ENCODE measurements at places on chromosomes 5 and 9.

DNA sequence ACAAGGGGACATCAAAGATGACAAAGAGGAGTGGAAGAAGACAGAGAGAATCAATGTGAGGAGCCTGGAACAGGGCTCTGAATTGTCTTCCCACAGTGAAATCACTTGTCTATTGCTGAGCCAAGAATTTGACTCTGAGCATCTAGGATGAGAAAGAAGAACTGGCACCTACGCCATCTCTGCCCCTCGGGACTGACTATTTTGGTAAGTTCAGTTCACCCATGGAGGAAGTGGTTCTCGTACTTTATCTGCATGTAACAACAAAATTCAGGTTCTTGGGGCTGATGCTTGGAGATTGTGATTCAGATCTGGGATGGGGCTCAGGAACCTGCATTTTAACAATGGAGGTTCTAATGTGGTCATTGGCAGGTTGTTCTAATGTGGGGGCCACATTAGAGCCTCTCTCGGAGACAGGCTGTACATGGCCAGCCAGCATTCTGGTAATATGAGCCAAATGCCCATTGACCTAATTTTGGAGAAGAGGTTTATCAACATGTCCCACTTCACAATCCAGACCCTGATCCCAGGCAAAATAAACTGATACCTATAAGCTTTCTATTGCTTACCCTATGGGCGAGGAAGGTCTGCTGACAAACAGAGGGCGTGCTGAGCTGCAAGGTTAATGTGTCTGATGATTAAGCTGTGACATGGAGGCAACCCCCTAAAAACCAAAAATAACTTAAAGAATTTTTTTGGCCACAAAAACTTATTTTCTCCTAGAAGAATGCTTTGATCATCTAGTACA lies 2.7 kb upstream of the IL12B start:
- DNase-seq, result no peak

GRCh38 chr9:111940697-111941096 lies 44.1 kb downstream of the UGCG start:
- DNase-seq, result no peak

DNA sequence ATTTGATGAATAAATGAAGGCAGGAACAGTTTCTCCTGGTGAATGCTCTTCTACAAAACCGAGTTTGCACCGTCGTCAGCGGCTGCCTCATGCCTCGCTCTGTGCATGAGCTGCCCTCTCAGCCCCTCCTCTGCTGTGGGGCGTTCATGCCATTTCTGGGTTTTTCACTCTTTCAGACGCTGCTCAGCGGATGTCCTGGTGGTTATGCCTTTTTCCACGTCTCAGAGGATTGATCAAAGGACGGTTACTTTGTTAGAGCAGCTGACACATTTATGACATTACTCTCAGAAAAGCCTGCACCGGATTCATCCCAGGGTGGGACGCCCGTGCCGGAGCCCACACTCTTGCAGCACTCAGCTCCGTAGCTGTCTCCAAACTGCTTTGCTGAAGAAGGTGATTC lies 195.9 kb upstream of the PPP1R26 start:
- DNase-seq, result no peak

GRCh38 chr5:151351671-151352070 lies 4.3 kb upstream of the SLC36A2 start:
- DNase-seq, result no peak

- no peak for DNase-seq
These were observed 251.8 kb downstream of the ZNF608 start for GRCh38 chr5:124494540-124495116.

- DNase-seq, result no peak
These were observed 102.4 kb downstream of the AK8 start for GRCh38 chr9:132775720-132776119.

DNA sequence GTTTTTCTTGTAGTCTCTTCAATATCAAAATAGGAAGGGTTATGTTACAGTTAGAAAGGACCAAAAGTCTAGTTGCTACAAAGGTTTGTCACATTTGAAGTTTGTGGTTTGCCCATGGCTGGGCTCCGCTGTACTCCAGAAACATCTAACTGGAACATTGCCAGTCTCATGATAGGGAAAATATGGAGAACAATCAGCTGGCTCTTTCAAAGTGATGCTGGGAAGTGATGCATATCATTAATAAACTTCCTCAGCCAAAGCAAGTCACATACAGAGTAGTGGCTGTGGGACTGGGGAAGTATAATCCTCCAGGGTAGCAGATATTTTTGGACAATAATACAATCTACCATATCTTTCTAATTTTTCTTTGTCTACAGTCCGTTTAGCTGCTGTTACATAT lies 8.8 kb downstream of the BTF3 start:
- DNase-seq, result no peak

DNA sequence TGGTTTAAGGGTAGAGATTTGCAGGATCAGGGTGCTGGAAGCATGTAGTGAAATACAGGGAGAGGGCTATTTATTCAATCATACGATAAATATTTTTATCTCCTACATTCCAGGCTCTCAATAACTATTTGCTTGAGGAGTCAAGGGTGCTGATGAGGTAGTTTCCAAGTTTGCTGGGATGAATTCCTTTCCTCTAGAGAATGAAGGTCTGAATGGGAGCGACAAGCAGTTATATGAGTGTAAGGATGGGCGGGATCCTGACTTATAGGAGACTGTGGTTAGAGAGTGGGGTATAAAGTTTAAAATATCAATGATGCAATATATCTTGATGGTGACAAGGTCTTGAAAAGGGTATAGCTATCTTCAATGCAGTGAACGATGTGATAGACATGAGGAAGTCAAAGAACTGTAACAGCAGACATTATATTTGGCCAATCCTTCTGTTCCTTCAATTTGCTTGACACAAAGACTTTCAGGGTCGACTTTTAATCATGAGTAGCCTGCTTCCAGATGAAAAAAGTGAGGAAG lies 201.1 kb upstream of the HAPLN1 start:
- DNase-seq, result no peak

GRCh38 chr5:148937830-148938521 lies 111.6 kb downstream of the ADRB2 start:
- DNase-seq, result no peak

DNA sequence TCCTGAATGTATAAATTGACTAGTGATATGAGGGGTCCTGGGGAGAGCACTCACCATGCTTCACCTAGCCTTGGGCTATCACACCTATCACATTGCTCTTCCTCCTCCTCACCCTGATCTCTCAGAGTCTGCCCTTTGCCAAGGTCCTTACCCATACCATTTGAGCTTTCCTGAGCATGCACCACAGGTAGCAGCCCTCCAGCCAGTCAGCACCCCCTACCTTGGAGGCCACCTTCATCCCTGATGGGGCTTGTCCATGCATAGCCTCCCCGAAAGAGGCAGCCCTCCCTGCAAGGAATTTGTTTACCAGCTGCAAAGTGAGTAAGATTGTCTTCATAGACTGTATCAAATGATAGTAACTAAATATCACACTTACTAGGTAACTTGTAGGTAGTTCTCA lies 83.1 kb downstream of the ALDH7A1 start:
- no peak for DNase-seq

DNA sequence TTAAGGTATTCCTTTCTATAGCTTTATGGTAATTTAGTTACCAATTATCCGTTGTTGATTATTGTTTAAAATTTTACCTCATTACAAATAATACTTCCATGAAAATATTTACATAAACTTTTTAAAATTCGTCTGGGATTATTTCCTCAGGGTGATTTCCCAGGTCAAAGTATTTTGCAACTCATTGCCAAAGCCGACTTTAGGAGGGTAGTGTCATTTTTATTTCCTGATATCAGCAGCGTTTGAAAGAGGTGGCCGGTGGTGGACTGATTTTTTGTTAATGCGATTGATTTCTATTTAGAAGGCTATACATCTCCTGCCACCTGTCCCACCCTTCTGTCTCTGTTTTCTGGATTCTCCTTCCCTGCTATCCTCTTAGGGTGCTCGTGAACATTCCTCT lies 4.3 kb downstream of the ADAMTS16 start:
- DNase-seq, result no peak

DNA sequence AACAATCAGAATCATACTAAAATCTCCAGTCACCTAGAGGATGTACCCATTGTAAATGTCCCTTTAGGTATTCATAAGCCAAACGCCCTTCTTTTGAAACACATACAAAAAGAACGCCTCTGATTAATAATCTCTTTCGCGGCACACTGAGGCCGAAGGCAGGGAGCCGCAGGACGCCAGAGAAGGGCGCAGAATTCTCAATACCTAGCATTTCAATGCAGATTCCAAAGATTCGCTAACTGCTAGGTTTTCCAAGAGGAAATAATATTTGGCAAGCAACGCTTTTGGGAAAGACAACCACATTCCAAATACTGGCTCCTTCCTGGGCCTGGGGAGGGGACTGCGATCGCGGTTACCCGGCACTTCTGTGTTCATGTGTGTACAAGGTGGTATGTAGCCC lies 203.3 kb downstream of the MEF2C start:
- DNase-seq, result no peak

- no peak for DNase-seq
These were observed 1853.3 kb downstream of the EFNA5 start for GRCh38 chr5:105817416-105817815.

DNA sequence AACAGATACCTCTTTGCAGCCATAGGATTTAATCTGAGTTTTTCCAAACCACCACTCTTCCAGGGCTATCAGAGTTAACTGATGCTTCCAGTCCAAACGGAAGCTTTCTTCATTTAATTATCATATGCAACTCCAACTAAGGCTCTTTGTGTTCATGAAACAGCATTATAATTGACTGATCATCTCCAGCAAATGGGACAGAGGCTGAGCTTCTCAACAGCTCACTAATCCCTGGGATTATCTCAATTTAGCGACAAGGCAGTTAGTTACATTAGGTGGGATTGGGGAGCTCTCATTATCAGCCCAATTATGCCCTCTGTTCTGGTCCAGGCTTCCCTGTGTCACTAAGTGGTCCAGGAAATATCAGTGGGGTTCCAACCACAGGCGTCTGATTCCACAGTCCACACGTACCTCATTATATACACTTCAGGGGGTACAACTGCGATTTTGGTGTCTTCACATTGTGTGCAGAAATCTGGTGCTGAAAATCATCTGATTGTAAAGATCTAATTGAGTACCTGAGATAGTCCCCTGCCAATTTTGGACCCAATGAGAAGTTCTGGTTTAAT lies 313.5 kb upstream of the PANK3 start:
- DNase-seq, result no peak

- DNase-seq, result no peak
These were observed 1.6 kb downstream of the TSLP start for GRCh38 chr5:111072949-111073682.

DNA sequence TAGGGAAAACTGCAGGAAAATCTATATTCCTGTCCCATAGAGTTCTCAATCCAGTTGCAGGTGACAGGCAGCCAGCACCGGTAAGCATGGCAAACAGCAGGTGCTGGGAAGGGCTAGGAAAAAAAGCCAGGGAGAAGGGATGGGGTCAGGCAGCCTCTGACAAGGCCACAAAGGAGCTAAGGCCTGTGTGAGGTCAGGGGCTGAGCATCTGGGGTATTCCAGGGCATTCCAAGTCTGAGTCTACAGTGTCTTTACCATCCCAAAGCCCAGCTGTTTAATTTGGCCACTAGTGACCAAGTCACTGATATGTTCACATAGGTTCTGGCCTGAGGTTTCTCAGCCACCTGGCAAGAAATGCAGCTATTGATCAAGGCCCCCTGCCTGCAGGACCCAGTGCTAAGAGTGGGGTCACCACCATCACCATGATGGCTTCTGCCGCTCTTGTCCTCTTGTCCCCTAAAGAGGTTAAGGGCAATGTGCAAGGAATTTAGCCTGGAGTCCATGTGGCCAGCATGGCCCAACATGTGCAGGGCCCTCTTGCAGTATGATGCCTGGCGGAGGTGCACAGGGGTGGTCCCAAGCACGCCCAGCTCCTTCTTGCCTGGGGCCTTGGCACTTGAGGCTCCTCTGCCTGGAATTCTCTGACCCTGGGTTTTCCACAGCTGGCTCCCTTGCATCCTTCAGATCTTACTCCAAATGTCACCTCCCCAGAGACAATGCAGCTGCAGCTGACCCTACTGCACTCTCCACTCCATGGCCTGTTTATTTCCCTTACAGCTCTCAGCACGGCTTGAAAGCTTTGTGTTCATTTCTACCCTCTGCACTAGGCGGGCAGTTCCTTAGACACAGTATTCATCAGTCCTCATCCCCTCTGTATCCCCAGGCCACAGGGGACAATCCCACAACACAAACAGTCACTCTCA lies 213.1 kb downstream of the MSX2 start:
- DNase-seq, result no peak

DNA sequence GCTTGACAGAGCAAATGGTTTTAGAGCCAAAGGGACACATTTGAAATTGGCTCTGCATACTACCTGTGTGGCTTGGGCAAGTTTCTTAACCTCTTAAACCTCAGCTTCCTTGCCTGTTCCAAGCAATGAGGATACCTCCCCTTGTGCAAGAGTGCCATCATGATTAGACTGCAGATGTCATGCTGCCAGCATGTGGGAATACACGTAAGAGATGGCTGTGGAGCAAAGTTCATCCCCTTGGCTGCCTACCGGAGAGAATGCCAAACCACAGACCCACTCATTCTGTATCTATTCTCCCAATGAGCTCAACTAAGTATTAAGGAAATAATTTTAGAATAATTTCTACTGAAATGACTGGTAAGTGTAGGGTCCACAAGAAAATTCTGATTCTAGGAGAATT lies 101.3 kb downstream of the WDR41 start:
- no peak for DNase-seq

GRCh38 chr9:1058826-1059487 lies 8.8 kb downstream of the DMRT2 start:
- no peak for DNase-seq

DNA sequence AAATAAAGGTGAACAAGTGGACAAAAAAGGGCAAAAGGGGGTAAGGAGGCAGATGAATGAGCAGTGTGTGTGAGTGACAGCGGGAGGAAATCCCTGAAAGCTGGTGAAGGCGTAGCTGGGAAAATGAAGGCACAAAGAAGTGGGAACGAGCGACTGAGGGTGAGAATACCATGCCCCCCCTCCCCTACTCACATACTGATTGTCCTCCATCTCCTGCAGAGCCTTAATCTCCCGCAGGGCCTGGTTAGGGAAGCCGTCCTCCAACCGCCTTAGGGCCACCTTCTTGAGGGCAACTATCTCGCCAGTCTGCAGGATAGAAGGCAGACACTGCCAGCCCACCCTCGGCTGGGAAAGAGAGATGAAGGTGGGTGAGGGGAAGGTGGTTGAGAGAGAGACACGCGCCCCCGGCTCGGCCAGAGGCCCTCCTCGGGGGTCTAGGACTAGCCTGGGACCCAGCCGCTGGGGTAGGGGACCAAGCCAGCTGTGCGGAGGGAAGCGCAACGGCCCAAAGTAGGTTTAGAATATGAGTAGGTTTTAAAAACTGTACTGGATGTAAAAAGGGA lies 522 bp downstream of the CDK20 start:
- no peak for DNase-seq
